Stimulated activated CD4-positive, alpha-beta T cell treated with anti-CD3 and anti-CD28 coated beads, Interleukin-12 subunit alpha, Interleukin-12 subunit beta, amount 100 ng/mL, for 48 hours (primary cell): ENCODE measurements at places on chromosomes 7 and 10.
A peak's percentile ranks its signal among the peaks of the same experiment; 100 is the strongest.

DNA sequence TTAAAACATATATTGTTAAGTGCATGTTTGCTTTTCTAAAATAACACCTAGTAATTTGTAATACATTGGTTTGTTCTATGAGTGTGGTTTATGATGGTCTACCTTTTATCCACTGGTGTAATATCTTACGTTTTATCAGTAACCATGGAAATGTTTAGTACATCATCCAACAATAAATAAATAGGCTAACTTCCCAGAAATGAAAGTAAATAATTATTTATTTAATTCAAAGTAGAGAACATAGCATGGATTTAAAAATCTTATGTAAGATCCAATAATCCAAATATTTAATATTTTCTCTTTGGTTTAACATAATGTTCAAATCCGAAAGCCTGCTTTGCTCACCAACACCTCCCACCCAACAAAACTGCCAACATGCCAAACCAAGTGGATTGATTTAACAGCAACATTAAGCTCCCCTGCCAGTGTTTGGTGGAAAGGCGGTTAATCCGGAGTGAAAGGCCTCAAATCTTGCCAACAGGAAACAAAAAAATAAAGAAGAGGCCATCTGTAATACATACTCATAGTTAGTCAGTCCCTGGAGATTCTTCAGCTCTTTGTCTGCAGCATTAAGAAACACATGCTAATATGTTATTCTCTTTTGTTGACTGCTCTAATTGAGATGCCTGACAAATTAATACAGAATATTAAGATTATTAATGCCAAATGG, 897.8 kb downstream of the CNTNAP2 start:
- no peak for DNase-seq

DNA sequence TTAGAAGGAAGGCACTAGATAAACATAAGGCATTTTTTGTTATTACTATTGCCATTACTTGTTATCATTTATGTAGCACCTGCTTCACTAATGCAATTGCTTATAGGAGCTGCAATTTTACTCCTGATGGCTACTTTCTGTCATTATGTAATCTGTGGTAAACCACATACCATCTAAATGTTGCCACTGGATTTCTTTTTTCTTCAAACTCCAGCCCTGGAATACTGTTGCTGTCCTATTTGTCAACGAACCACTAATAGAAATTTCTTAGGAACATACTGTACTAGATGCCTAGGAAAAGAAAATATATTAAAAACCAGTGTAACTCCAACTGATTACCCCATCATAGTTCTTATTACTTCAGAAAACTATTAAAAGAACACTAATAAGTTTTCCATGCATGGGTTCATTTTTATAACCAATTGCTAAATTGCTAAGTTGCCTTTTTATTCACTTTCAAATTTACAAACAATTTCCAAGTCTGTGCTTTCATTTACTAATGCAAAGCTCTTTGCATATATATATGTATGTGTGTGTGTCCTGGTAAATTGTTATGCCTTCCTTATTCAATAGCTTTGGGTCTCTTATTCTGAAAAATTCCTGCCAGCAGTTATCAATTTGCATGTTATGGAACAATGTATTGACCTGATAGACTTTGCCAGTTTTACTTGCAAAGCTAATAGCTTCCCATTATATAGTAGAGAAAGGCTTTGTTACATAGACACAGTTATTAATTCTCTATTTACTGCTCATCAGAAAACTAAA, 287.4 kb downstream of the EXOC4 start:
- DNase-seq, result no peak

- DNase-seq, result no peak
Measured at GRCh38 chr7:28988091-28988490, 30.0 kb upstream of the TRIL start.

- DNase-seq, result peak; percentile 90
Measured at GRCh38 chr7:105013221-105013815, 687 bp upstream of the KMT2E start.

DNA sequence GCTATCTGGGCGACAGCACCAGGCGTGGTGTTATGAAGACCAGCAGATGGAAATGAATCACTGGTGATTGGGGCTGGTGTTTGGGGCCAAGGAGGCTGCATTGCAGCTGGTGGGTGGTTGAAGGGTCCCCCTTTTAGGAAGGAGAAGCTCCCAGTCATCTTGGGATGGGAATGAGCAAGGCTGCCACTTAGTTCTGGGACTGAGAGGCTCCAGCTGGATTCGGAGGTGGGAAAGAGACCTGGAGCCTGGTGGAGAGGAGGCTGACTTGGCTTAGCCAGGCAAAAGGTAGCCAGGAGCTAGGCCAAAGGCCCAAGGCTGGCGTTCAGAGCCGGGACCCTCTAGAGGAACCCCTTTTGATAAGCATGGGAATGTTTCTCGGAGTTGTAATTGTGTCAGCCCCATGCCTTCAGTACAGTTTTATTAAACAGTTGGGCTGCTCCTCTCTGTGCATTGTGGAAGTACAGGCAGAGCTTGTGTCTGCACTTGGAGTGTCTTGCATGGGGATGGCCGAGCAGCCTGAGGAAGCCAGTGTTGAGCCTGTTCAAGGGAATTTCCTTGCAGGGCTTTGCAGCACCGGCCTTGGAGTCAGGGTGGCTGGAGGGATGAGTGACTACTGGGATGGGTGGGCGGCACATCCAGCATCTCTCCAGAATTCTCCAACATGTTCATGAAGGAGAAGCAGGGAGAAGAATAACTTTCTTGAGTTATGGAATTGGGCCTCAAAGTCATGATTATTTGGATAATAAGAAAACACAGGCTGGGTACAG, 234.9 kb downstream of the BAMBI start:
- DNase-seq, result no peak

DNA sequence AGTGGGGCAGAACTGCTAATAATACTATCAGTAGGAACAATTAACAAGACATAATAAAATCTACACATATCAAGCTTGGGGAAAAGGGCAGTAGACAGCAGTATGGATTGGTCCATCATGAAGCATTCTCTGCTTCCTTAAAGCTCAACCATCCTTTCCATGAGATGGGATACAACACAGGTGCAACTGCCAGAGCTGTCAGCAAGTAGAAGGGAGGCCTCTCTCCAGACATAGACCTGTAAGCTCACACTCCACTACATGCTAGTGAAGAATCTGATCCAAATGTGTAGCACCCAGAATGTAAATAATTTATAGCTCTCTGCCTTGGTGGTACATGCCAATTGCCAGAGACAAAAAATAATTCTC, 41.5 kb upstream of the ANAPC16 start:
- no peak for DNase-seq

DNA sequence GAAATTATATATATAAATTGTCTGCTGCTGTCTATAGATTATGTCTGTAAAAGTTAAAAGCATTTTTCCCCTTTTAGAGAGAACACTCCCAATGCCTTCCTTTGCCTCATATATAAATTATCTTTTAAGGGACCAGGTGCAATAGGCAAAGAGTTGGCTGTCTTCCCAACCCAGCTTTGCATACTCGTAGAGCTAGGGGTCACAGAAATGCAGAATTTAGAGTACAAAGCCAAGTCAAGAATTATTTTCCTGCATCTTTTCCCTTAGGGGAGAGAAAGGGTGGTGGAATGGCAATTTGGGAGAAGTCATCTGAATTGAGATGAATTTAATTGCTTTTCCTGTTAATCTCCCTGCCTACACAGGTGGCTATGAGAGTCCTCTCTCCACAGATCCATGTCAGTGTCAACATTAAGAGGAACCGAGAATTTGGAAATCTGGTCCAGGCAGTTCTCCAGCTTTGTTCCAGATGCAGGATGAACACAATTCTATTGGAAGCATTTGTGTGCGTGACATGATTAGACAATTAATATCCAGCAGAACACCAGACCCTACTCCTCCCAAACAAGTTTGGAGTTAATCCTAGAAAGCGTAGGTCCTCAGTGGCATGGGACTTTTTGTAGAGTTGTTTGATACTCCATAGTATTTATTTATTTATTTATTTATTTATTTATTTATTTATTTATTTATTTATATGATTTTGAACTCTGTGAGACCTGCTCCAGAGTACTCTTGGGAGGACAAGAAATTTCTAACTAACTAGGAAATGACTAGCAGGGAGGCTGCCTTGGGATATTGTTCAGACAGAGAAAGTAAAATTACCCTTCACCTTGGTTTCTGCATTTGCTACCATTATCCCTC, 80.3 kb upstream of the SKAP2 start:
- DNase-seq, result no peak

DNA sequence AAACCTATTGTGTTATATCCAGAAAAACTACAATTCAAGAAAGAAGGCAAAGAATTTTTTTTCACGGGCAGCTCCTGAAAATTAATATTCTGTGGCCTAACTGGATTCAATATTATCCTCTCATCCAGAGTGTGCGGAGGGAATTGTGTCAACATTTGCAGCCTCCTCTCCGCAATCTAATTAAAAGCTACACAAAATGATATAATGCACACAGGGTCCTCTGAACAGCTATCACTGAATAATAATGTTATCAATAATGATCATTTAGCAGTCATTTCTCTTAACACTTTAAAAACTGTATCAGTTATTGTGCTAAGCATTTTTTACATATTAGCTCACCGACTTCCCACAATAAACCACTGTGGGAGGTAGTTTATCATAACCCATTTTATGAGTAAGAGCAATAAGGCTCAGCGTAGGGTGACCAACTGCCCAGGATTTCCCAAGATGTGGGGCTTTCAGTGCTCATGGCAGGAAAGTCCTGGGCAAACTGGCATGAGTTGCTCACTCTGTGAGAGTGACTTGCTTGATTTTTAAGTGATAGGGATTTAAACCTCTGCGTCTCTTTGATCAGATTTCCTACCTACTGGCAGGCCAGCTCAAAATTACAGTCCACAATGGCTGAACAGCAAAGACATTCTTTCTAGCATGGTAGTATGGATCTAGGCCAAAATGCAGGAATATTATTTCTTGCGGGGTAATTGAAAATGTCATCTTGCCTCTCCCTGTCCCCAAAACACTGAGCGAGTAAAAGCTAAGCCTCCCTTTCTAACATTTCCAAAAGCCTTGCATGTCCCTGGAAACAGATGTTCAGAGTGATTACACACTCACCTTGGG, 65.7 kb downstream of the AOAH start:
- no peak for DNase-seq

DNA sequence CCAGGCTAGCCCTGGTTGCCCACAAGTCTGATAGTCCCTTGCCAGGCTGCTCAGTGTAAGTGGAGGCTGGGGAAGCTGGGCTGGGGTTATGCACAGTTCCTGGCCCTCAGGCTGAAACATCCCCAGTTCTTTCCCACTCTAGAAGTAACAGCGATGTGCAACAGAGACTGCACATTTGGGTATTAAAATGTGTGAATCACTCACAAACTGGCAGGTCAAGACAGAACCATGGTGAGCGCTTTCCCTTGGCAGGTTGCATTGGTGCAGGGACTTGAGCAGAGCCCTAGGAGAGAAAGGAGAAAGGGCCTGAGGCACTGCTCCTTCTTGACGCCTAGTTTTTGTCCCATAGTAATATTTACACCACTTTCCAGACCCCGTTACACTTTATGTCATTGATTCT, 56.1 kb upstream of the SLC35B4 start:
- no peak for DNase-seq

- DNase-seq, result no peak
Measured at GRCh38 chr10:33117816-33118215, 159.8 kb upstream of the ITGB1 start.

DNA sequence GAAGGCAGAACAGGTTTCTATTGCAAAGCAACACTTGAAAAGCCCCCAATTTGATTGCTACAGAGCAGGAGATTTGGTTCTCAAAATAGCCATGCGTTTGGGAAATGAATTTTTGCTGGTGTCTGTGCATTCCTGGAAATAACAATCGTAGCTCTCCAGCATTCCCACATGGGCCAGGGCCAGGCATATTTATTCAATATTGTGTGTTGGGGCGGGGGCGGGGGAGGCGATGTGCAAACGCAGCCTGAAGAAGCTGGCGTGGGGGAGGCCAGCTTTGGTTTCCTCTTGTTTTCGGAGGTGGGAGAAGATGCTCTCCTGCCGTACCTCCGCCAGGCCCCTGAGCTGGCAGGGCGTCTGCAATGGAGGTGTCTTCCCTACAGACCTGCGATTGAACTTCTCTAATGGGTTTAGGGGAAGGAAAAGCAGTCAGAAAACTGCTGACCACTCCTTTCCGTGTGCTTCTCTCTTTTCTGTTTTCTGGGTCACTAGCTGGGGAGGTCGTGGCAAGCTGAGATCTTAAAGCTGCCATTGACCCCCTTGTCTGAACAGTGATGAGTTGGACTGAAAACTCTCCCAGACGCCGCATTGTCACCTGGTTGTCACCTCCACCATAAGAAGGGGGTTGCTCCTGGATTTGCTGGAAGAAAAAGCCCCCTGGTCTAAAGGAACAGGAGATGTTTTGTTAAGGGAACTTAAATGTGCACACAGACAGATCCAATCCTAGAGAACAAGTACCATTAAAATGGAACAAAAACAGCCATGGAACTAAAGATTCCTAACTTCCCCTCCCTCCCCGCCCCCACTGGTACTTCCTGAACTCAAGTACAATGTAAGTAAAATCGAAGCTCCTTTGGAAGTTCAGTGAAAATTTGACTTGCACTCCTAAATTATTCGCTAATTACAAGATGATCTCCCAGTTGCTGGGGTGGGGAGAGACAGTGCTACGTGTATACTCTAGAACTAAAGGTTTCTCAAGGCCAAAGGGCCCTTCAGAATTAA, 56.4 kb upstream of the HABP2 start:
- DNase-seq, result no peak

DNA sequence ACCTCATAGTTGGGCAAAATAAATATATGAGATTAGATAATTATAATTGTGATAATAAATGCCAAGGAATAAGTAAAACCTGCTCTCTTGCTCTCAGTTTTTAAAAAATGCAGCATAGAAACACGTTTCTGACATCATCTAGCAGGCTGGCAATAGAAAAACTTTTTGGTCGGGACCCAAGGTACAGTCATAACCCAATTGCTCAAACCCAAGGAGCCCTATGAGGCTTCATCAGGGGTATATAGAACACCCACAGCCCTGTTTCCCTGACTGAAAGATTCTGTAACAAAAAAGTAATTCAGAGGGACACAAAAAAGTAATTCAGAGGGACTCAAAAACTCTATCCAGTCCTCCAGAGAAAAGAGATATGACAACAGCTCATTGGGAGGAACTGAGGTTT, 3.8 kb downstream of the PDE1C start:
- DNase-seq, result no peak
